HFFc6 (cell line): ENCODE measurements at places on chromosomes 7 and 10. TPM values are rescaled to one million over a fixed set of nuclear protein-coding genes. Genes with fewer than 3 reads are reported as not detected.

- H3K36me3 ChIP-seq, result peaks cover 14% of the 10 kb centered on the region
- H3K27me3 ChIP-seq, result peaks cover 13% of the 10 kb centered on the region
- H3K27ac ChIP-seq, result peak overlapping the region; percentile 98
- peak overlapping the region; percentile 83 for H3K4me3 ChIP-seq
- peak; percentile 89 for DNase-seq
Observed at GRCh38 chr7:128827971-128828711, 2.1 kb upstream of the FLNC start.

- no peaks in the 10 kb centered on the region for H3K4me1 ChIP-seq
- peaks cover 5% of the 10 kb centered on the region; the same call in 1 of the 2 replicates for H3K36me3 ChIP-seq
- no peak overlapping the region for H3K27ac ChIP-seq
- no peak for DNase-seq
- H3K27me3 ChIP-seq, result no peaks in the 10 kb centered on the region; the same call in 1 of the 2 replicates
- H3K4me3 ChIP-seq, result no peak overlapping the region
Observed at GRCh38 chr10:7383442-7383841, 27.4 kb downstream of the SFMBT2 start.

DNA sequence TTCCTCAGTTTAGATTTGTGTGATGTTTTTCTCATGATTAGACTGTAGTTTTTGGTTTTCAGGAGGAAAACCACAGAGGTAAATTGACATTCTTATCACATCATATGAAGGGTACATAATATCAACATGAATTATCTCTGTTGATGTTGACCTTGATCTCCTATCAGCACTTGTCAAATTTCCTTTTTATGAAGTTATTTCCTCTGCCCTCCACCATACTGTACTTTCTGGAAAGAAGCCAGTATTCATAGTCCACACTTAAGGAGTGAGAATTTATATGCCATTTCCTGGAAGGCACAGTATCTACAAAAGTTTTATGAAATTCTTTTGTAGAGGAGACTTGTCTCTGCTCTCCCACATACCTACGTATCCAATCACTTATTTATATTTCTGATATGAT lies 807.2 kb upstream of the MBL2 start:
- no peaks in the 10 kb centered on the region for H3K27me3 ChIP-seq
- no peak overlapping the region for H3K4me3 ChIP-seq
- H3K4me1 ChIP-seq, result no peaks in the 10 kb centered on the region
- DNase-seq, result no peak

- DNase-seq, result peak; percentile 88
- peaks cover 25% of the 10 kb centered on the region for H3K4me1 ChIP-seq
- peak overlapping the region; percentile 81 for H3K27ac ChIP-seq
- peaks cover 2% of the 10 kb centered on the region; the same call in 1 of the 2 replicates for H3K27me3 ChIP-seq
Observed at GRCh38 chr7:130649004-130649790, 19.4 kb downstream of the COPG2 start.

Gene NPC1L1
- total RNA-seq, result not detected in 3 replicates

Gene GNAT3
- total RNA-seq, result not detected in 3 replicates

Gene DCLRE1A
- total RNA-seq, result 4.5 to 6.1 TPM (median 5.2 TPM) in 3 replicates
